Activated CD8-positive, alpha-beta memory T cell treated with anti-CD3 and anti-CD28 coated beads, Interleukin-2, amount 50 U/mL, for 48 hours (primary cell): ENCODE measurements at places on chromosomes 3 and 15.

DNA sequence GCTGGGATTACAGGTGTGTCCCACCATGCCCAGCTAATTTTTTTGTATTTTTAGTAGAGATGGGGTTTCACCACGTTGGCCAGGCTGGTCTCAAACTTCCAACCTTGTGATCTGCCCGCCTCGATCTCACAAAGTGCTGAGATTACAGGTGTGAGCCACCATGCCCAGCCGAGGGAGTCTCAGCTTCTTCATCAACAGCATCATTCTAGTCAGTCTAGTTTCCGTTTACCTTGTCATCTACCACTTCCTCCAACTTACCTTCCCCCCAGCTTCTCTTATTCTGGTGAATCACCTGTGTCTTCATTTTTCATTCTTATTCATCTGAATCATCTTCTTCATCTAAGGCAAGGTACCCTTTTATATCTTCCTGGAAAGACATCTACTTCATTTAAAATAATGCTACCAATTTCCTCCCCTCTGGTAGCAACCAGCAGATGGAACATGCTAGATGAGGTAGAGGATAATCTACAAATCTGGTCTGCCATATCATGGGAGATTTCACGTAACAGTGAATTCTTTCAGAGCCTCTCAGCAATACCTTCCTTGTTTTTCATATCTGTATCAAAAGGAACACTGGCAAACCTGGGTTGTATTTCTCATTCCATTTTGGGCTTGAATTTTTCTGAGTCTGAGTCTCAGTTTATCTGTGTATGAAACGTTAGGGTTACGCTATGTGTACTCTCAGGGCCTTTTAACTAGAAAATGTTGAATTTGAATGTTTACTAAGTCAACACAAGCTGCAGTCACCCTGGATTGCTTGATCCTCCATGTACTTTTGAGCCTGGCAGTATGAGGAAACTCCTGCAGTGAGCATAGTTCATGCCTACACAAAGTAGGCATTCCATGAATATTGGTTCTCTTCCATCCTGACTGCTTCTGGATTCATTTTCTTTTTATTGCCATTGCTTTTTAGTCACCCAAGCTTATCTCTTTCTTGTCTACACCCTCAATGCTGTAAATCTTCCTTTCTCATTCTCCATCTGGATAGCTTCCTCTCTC is 16.8 kb downstream of the LPP start:
- DNase-seq = peak; percentile 66

DNA sequence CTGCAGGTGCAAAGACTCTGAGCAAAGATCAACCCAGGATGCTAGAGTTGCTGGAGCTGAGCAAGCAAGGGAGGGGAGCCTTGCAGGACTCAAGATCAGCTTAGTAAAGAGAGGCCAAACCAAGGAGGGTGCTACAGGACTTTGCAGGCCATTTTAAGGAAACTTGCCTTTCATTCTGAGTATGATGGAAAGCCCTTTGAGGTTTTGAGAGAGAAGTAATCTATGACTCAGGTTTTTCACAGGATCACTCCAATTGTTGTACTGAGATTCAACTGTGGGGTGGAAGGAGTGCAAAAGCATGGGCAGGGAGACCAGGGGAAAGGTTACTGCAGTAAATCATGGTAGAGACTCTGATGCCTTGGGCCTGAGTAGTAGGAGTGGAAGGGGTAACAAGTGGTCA is 260.4 kb upstream of the GPR149 start:
- no peak for DNase-seq

DNA sequence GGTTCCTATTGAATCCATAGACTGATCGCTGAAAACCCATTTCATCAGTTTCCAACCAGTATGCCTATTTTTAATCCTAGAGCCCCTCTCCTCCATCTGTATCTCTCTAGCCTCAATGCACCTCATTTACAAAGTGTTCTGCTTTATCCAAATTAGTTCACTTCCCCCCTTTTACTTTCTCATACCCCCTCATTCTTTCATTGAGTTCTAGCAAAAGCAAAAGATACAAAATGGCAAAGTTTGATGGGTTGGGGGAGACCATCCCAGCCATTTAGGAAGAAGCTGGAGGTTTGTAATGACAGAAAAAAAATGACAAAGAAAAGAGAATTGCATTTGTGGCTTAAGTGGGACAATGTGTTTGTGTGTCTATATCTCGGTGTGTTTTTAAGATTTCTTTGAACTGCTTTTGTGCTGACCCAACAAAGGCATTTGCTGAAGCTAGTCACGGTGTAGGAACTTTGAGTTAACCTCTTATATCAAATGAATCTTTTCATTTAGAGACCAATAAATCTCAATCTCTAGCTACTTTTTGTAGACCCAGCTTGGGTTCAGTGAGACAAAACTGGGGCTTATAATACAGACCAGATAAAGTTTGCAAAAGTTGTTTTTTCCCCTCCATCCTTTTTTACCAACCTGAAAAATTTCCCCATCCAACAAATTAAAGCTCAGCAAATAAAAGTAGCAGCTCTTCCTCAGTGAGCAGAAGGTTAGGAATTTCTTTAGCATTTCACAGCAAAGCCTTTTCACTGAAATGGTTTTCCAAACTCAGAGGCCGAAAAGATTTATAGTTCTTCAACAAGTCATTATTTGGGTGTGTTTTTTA is 18.7 kb downstream of the NR2F2 start:
- no peak for DNase-seq

DNA sequence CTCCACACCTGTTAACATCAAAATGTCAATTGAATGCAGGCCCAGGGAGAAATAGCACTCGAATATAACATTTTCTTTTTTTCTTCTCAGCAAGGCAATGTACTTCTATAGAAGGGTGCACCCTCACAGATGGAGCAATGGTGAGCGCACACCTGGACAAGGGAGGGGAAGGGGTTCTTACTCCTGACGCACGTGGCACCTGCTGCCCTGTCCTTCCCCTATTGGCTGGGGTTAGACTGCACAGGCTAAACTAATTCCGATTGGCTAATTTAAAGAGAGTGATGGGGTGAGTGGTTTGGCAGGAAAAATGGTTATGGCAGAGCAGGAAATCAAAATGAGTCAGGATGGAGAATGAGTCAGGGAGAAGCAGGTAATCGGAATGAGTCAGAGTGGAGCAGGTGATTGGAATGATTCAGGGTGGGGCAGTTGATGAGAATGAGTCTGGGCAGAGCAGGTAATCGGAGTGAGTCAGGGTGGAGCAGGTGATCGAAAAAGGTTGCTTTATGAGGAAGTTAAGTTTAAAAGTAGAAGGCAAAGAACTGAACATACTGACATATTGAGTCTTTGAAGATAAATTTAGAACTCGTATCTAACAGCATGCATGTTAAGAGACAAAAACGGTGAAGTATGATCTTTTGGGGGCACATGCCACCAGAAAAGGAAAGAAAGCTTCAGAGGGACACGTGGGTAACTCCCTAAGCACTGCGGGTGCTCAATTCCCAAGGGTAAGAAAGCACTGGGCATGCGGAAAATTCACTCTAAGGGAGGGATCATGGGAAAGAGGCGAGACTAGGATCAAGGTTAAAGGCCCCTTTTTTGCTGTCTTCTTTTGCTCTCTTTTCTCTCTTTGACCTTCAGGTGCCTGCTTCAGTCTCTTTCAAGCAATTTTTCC is 72.9 kb upstream of the GALNT15 start:
- no peak for DNase-seq
